ENCODE measurements at places on chromosomes 3 and 15.
A peak's percentile ranks its signal among the peaks of the same experiment; 100 is the strongest.

- no peak for DNase-seq
These were observed 149.0 kb downstream of the APBA2 start for GRCh38 chr15:29034593-29035335.

DNA sequence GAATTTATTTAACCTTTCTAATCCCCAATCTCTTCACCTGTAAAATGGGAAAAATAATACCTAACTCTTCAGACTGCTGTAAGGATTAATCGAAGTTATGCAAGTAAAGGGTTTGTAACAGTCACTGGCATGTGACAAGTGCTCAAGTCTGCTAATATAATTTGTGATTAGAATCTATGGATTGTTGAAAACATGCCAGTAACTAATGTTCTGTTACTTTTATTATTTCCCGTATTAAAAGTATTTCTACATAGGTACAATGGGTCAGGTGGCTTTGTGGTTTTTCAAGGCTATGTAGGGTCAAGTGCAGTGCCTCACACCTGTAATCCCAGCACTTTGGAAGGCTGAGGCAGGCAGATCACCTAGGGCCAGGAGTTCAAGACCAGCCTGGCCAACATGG, 29.4 kb downstream of the ULK4 start:
- no peak for DNase-seq

DNA sequence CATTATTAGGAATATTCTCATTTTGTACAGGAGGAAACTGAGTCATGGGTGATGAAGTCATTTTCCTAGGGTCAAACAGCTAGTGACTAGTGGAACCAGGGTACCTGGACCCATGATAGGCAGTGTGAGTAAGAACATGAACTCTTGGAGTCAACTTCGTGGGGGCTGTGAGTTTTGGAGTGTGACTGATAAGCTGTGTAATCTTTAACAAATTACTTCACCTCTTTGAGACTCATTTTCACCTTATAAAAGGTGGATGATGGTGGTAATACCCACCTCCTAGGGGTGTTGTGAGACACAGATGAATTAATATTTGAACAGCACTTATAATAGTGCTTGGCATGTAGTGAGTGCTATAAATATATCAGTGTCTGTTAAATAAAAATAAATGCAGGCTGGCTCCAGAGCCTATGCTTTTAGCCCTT, 9.1 kb downstream of the SEMA6D start:
- no peak for DNase-seq

- no peak for DNase-seq
These were observed 21.7 kb downstream of the ETFA start for GRCh38 chr15:76289582-76289981.

- DNase-seq, result peak; percentile 59
These were observed 301.0 kb upstream of the TBL1XR1 start for GRCh38 chr3:177498037-177498857.

- no peak for DNase-seq
These were observed 143.7 kb downstream of the MYLK start for GRCh38 chr3:123740391-123740822.

DNA sequence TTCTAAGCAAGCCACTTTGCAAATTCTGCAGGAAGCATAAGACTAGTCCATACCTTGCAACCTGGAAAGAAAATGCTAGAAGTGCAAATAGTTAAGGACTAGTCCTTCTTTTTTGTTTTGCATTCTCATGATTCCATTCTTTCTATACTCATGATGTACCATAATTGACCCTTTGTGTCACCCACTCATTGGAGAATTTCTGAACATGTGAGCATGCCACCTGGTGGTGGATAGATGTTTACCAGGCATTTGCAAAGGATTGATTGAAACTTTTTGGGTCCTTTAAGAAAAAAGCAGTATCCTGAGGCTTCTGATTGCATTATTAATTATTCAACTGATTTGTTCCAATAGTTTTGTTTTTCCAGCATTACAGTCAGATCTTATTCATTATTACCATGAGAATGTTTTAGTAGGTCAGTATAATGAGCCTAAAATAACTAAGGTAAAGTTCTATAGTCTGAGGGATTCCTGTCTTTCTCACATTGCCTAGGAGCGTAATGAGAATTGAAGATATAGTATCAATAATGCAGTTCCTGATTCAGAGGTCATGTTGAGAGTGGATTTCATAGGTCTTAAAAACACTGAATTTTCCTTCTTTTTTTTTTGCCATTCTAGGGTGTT, 20.2 kb upstream of the DIPK2A start:
- DNase-seq, result no peak

DNA sequence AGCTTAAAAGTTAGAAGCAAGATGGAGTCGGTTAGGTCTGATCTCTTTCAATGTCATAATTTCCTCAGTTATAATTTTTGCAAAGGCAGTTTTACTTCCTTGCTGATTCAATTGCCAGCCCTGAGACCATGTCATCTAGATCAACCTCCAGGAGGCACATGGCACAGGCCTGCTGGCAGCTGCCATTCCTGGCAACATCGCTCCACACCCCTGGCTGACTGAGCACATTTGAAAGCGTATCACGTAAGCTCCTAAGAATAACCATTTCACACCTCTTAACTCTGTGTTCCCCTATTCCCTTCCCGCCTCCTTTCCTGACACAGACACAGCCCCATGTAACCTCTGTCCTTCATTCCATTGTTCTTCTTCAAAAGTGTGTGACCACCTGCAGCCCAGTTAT, 313.9 kb upstream of the CTNNB1 start:
- DNase-seq, result no peak

DNA sequence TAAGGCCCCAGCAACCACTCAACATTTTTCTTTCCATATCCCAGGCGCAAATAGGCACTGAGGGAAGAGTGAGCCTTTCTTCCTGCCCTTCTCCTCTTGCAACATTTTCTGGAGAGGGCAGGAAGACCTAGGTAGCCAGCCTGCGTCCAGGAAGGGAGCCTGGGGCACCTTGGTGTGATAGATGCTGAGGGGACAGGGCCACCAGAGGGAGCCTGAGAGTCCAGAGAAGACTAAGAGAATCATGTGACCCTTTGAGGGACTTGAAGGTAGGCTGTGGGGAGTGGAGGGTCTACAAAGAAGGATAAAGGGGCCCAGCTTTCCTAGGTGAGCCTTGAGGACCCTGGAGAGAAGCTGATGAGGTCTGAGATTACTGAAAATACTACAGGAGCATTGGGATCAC, 346.6 kb downstream of the CNTN6 start:
- DNase-seq, result no peak

DNA sequence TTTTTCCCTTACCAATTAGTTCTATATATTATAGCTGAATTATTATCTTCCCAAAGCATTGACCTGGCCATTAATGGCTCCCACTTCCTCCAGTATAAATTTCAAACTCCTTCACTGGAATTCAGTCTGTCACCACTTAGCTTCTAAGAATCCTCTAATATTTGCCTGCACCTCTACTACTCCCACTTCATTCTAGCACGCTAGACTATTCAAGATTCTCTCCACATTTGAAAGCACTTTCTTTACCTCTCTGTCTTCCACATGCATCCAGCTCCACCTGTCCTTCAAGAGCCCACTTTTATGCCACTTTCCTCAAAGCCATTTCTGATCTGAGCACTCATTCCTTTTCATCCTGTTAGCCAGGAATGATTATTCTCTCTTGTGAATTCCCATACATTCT, 15.0 kb downstream of the SENP8 start:
- no peak for DNase-seq

GRCh38 chr3:11558002-11558401, 85.7 kb downstream of the VGLL4 start:
- peak; percentile 58 for DNase-seq

GRCh38 chr15:85100186-85100937, 118.7 kb downstream of the PDE8A start:
- no peak for DNase-seq

DNA sequence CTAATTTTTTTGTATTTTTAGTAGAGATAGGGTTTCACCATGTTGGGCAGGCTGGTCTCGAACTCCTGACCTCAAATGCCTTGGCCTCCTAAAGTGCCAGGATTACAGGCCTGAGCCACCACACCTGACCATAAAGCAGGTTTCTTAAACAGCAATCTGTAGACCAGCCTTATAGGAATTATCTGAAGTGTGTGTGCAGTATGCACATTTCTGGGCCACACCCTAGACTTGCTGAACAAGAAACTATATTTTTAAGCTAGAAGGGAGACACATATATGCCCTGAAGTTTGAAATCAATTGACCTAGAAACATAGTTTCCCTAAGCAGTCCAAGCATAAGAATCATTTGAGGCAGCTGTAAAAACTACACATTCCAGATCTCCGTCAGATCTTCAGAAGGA, 805.7 kb downstream of the TUSC7 start:
- DNase-seq, result no peak

- no peak for DNase-seq
These were observed 149.1 kb upstream of the SPRED1 start for GRCh38 chr15:38103564-38103963.

DNA sequence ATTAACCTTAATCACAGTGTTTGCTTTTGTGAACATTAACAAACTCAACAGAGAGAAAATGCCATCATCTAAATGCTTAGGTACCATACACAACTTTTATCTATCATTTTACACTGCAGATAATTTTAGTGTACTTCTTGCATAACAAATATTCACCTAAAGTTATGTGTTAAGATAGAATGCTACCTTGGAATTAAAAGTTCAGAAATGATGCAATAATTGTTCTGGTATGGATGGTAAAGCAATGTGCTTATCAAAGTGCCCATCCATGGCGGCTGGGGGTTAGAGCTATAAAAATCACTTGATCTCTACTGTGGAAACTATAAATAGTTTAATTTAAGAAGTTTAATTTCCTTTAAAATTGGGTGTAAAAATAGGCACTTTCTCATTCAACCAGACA, 28.7 kb downstream of the SATB1 start:
- no peak for DNase-seq

GRCh38 chr15:51315726-51316125, 22.7 kb downstream of the CYP19A1 start:
- DNase-seq, result no peak

- no peak for DNase-seq
These were observed 51.3 kb downstream of the CCK start for GRCh38 chr3:42214565-42215283.

DNA sequence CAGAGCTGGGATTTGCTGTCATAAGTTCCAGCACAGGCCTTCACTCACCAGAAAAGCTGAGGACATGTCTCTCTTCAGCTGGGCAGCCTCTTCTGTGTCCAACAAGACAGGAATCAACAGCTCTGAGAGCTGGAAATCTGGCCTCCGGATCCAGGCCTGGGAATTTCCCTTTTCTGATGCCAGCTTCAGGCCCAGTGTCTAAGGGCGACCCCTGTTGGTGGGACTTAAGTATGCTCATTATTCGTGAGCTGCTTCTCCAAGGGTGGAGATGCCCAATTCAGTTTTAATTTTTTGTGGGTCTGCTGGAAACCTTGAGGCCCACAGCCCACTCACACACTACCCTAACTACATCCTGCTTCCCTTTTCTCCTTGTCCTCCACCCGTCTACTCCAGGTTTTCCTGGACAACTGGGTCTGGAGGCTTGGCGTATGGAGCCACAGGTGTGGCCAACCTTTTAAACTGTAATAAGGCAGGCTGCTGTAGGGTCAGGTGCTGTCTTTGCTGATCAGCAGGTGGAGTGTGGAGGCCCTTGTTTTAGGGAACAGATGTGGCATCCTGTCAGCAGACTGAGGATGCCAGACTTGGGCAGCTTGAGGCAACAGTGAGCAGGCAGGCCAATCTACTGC, 2.6 kb upstream of the CEMIP start:
- no peak for DNase-seq

GRCh38 chr3:141275032-141275422, 43.4 kb downstream of the PXYLP1 start:
- no peak for DNase-seq

- no peak for DNase-seq
These were observed 4.7 kb upstream of the RYK start for GRCh38 chr3:134255404-134255803.

GRCh38 chr15:90915216-90915807, 12.2 kb downstream of the MAN2A2 start:
- no peak for DNase-seq

DNA sequence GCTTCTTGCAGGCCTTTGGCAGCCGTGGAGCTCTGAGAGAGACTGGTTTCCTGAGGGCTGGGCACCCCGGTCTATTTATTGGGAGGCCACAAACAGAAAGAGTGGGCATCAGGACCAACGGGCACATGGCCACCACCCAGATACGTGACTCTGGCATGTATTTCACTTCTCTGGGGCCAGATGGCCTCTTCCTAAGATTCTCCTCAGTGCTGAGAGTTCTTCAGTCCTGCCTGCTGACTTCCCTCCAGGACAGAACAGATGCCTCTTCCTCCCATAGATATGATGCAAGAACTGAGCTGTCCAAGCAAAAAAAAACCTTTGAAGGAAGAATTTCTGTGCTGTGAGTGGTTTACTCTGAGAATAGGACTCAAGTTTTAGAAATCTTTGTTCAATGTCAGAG, 107.7 kb downstream of the IGF2BP2 start:
- DNase-seq, result no peak

DNA sequence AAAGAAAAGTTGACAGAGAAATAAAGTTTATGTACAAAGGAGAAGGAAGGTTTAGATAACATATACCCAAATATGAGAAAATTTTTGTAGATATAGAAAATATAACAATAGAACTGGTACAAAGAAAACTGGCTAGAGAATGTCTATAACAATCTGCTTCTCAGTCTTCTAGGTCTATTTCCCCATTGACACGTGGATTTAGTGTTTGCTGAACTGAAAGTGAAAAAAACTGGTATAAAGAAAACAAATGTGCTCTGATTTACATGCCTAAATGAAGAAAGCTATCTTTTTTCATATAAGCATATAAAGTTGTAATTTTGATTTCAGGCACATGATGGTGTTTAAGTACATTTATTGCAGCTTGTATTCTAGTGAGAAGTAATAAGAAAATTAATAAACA, 9.8 kb downstream of the KCNMB2 start:
- DNase-seq, result no peak

DNA sequence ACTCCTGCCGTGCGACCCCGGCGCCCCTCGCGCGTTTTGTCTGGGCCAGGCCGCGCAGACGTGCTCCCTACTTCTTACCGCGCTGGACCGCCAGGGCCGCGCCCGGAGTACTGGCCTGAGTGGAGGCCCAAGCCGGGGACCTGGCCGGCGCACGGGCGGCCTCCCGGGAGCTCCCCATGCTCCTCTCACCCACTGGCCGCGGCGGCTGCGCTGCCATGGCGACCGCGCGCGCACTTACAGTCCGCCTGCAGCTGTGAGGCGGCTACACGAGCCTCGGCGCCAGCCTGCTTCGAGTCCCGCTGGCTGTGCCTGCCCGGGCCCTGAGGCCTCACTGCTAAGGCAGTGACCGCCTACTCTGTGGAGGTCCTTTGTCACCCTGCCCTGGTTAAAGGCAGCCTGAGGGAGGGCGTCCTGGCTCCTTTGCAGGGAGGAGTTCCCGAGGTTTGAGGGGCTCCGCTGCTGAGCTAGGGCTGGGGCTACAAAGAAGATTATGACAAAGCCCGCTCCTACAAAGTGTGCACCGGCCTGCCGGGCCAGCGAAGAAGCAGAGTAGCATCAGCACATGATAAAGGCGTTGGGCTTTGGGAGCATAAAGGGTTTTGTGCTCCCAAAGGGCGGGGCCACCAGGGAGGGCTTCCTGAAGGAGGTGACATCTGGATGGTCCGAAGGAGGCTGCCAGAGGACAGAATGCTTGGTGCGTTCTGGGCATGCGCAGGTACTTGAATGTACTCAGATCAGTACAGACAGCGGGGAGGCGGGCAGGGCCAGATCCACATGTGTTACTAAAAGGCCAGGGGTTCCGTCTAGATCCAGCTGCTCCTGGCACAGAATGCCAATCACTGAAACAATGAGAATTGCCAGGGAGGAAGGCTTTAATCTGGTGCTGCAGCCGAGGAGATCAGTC, at the start of the genes LRRC34 and LRRIQ4:
Gene LRRC34 (minus strand): TSS at position 573 of the 904 bp plus-strand sequence. CDS start 356 bp downstream, at position 217.
Gene LRRIQ4 (plus strand): TSS at position 539 of the 904 bp plus-strand sequence. CDS start 9,052 bp downstream, outside the sequence.
- no peak for DNase-seq

All from RWPE2 (cell line).